ENCODE measurements at places on chromosomes 4 and X.

- no peak for DNase-seq
Measured at GRCh38 chr4:181261279-181261678, 981.9 kb upstream of the TENM3 start.

DNA sequence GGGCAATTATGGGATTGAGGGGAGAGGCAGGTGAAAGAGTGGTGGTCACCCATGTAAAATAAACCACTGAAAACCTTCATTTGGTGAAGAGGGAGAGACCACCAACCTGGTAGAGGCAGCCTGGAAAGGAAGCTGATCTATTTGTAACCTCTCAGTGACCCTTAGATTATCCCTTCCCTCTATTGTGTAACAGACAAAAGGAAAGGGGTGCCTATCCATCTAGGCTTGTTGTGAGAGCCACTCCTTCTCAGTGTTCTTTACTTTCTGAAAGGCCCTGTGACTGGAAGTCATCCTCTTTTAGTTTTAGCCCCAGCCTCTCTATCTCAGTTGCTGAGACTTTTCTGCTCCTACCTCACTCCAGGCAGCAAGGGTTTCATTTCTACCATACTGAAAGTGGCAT lies 142.4 kb downstream of the TMEM164 start:
- DNase-seq = no peak

DNA sequence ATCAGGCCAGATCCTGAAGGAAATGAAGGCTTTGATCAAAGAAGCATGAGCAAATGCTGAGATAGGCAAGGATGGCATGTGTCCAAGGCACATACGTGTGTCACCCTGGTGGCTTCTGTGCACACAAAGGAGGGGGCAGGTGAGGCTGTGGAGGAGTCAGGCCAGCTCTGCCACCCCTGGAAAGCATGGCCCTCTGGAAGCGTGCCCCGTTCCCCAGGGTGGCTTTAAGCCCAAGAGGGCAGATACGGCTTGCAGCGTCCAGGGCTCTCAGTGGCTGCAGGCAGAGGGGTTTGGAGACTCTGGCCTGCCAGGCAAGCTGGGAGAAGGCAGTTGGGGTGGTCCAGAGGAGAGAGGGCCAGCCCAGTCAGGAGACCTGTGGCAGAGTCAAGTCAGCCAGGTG lies 25.6 kb downstream of the PNMA6E start:
- DNase-seq = no peak

- DNase-seq = no peak
Measured at GRCh38 chr4:84895283-84895682, 71.2 kb downstream of the WDFY3 start.

- DNase-seq = no peak
Measured at GRCh38 chr4:88799900-88800299, 102.3 kb upstream of the NAP1L5 start.

DNA sequence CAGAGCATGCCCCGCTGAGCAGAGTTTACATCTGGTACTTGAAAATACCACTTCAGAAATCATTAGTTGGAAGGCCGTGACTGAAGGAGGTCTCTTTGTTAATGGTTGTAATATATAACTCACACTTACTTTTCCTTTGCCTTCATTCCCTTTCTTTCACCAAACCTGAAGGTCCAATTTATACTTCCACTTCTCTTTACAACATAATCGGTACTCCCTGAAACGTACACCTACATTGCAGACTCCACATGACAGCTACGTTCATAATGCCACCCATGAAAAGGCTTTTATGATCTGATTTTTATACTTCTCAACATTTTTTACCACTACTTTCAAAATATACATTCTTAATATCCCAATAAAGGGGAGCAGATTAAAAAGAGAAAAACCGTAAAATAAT lies 298.7 kb downstream of the C4orf33 start:
- no peak for DNase-seq

DNA sequence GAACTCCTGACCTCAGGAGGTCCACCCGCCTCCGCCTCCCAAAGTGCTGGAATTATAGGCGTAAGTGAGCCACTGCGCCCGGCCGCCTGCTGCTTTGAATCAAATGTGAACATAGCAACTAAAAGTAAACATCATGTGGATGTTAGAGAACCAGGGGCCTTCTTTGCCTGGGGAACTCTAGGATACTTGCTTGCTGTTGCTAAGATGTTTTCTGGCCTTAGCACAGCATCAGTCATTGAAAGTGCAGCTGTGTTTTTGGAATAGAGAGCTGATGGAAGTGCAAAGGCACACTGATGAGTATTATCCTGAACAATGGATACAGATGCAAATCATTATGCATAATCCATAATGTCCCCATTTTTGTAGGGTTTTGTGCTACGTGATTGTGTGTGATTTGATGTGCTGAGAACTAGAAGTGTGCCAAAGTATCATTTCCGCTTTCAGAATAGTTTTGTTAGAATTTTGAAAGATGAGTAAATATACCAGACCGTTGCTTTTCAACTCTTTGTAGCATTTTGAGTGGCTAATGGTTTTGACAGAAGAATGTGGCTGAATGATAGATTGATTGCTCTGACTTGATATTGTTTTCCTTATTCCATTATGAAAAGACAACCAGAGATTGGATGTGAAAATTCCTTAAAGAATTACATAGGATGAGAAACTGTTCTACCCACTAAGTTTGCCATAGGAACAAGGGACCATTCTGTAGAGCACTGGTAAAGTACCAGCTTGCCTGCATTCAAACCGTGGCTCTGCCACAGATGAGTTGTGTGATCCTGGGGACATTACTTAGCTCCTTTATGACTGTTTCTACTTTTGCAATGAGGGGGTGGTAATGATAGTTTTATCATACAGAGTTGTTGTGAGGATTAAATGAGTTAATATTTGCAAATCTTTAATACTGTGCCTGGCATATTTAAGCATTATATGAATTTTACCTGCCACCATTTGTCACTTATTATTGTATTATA lies 74.7 kb downstream of the REPS2 start:
- DNase-seq = no peak

- DNase-seq = no peak
Measured at GRCh38 chr4:111712093-111712677, 433.1 kb upstream of the FAM241A start.

DNA sequence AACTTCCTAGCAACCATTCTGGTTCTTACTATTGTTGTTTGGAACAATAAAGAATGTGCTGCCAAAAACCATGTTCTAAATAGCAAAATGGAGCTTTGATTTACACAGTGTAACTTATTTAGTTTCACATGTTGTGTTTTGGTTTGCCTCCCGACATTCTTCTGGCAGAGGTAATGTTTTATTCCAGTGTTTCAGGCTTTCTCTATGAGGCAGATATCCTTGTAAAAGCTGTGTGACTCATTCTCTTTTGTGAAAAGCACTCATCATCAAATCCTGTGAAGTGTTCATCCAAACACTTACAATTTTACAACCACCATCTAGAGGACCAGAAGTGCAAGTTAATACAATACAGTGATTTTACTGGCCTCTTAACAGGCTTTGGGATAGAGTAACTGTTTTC lies 219.0 kb upstream of the GIMD1 start:
- DNase-seq = no peak

DNA sequence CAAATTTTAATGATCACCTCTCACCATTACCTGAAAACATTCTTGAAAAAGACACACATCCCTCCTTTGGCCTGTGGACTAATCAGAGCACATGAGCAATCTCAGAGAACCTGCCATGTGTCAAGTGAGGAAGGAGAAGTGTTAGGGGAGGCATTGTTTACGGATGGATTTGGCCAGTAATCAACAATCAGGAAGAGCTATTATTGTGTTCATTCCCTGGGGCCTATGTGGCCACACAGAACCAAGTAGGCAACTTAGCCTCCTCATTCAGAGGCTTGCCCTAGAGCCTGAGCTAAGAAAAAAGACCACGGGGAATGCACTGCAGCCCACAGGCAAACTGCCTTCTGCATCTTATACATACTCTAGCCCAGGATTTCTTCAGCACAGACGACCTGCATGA lies 40.6 kb upstream of the DOCK11 start:
- DNase-seq = no peak

DNA sequence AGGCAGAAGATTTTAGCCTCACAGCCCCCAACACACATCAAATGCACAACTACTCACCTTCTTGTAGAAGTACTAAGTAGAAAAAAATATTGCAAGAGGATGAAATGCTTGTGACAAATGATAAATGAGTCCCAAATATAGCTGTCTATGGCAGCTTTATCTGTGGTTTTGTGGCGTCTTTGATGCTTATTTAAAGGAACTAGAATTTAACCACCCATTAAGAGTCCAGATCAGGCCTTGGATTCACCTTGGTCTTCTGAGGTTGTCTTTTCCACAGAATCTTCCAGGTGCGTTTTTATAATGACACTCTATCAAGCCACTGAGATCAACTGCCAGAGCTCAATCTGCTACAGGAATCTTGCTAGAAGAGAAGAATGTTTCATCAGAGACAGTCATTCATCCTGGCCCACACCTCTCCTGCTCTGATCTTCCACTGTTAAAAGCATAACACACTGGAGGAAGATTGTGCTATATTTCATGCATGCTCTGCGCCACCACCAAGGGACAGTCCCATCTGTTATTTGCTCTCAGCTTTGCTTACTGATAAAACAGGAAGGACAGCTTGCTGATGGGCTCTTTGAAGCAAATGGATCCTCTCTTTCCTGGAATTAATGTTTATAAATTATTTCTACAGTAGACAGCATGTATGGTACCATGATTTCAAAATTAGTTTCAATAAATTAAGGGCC lies 144.1 kb downstream of the SLC7A11 start:
- no peak for DNase-seq

- no peak for DNase-seq
Measured at GRCh38 chr4:95190751-95191436, 357.9 kb downstream of the UNC5C start.

GRCh38 chrX:103201041-103201440 lies 13.9 kb upstream of the BEX4 start:
- no peak for DNase-seq
